ENCODE measurements at places on chromosomes 5 and 9. TPM values are rescaled to one million over a fixed set of nuclear protein-coding genes. Genes with fewer than 3 reads are reported as not detected.

DNA sequence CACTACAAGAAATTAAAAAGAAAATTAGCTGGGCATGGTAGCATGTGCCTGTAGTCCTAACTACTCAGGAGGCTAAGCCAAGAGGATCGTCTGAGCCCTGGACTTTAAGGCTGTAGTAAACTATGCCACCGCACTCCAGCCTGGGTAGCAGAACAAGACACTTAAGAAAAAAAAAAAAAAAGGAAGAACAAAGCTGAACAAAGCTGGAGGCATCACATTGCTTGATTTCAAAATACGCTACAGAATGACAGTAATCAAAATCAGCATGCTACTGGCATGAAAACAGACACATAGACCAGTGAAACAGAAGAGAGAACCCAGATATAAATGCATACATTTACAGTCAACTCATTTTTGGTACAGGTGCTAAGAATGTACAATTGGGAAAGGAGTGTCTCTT is 14.5 kb upstream of the OTULIN start:
- H3K27me3 ChIP-seq = peaks cover 10% of the 10 kb centered on the region
- DNase-seq = no peak
- H3K36me3 ChIP-seq = no peaks in the 10 kb centered on the region
- no peak overlapping the region for H3K4me3 ChIP-seq
- peaks cover under 1% of the 10 kb centered on the region for H3K4me1 ChIP-seq

The TAF11L10 gene
- not detected for polyA plus RNA-seq

GRCh38 chr9:994005-994404 is 17.6 kb downstream of the DMRT3 start:
- H3K27me3 ChIP-seq = peaks cover 3% of the 10 kb centered on the region
- no peak overlapping the region for H3K27ac ChIP-seq
- H3K4me3 ChIP-seq = no peak overlapping the region
- no peaks in the 10 kb centered on the region for H3K4me1 ChIP-seq
- no peaks in the 10 kb centered on the region for H3K36me3 ChIP-seq
- no peak for DNase-seq

DNA sequence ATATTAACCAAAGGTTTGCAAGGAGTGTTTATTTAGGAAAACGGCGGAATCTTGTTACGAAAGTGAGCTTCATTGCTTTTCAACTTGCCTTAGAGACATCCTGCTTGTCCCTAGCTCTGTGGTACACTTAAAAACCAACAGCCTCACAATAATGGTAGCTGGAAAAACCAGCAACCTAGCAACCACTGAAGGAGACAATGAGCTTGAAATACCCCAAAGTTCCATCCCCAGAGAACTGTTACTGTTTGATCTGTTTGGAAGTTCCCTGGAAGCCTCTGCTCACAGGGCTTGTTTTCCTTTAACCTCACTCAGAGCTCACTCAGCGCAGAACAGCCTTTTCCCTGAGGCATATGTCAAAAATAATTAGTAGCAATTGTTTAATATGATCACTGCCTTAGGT is 43.2 kb downstream of the SH3TC2 start:
- H3K27me3 ChIP-seq = no peaks in the 10 kb centered on the region
- H3K27ac ChIP-seq = no peak overlapping the region
- DNase-seq = no peak
- peaks cover 11% of the 10 kb centered on the region for H3K36me3 ChIP-seq

DNA sequence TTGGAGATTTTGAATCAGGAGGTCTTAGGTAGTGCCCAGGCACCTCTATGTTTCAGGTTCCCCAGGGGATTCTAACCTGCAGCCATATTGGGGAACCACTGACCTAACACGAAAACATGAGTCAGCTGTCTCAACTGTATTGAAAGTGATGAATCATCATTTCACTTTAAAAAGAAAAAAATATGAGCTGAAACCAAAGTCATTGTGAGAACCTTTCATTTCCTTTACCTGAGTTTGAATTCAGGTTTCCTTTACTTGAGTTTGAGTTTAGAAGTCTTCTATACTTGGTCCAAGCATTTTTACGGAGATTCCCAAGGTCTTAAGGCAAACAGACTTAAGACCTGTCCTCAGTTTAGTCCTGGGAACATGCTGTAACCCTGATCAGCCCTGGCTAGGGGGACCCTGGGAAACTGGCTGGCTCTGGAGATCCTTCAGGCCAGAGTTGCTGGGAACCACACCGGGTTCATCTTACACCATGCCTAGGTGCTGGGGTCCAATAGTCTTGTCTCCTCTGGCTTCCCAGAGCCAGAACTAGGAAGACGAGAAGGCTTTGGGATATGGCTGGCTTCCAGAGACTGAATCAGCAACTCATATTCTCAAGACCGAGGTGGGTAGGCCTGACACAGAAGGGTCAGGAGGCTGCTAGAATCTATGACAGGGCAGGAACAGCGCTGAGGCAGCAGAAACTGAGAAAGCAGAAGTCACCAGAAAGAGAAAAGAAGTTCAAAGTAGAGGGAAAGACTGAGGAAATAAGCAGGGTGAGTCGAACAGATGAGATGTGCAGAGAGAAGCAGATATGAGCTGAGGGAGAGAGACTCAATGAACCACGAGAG is 16.4 kb upstream of the PDCD1LG2 start:
- H3K4me3 ChIP-seq = no peak overlapping the region
- H3K4me1 ChIP-seq = peaks cover 17% of the 10 kb centered on the region
- no peaks in the 10 kb centered on the region for H3K36me3 ChIP-seq
- H3K27ac ChIP-seq = peak overlapping the region; percentile 94
- DNase-seq = peak; percentile 61
- no peaks in the 10 kb centered on the region for H3K27me3 ChIP-seq

DNA sequence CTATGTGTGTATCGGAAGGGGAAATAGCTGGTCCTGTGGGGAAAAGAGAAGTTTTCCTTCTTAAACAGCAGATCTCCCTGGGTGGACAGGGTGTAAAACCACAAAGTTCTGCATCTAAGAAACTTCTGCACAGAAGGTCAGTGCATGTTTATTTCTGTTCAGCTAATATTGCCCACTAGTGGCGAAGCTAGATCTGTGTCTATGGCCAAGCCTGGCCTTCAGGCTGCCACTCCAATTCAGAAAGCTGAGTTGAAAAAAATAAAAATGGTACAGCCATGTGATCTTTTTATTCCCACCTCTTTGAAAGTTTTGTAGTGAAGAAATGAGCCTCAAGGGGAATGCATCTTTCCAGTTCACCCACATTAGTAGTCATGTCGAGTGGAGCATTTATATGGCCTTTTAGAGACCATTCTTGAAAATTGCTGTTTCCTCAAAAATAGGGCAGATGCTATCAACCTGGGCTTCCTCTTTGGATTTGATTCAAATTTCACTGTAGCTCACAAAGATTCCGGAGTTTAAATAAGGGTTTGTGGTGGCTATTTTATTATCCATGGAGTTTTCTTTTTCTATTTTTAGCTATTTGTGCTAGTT is 488.0 kb downstream of the PRELID2 start:
- H3K4me1 ChIP-seq = peaks cover 10% of the 10 kb centered on the region
- no peaks in the 10 kb centered on the region for H3K36me3 ChIP-seq
- H3K4me3 ChIP-seq = no peak overlapping the region
- H3K27me3 ChIP-seq = no peaks in the 10 kb centered on the region
- H3K27ac ChIP-seq = no peak overlapping the region
- DNase-seq = no peak

DNA sequence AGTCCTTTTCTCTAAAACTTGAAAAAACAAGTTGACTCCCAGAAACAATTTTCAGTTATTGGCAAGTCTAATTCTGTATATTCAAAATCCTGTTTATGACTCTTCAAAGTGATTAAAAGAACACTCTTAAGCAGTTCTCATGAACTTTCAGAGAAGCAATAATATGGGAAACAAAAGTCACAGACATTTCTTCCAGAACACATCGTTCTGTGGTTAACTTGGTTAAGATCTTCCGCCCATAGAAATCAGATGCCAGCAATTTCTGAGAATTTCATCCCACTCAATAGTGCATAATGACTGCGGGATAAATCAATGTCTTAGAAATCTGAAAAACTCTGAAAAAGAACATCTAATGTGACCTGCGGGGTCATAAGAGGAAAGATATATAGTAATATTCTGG is 300.5 kb downstream of the COX7C start:
- H3K27me3 ChIP-seq = no peaks in the 10 kb centered on the region
- H3K4me3 ChIP-seq = no peak overlapping the region
- DNase-seq = no peak
